ENCODE measurements at places on chromosomes 16 and 17.
A peak's percentile ranks its signal among the peaks of the same experiment; 100 is the strongest.

- DNase-seq, result no peak
These were observed 48.4 kb upstream of the DOC2B start for GRCh38 chr17:229709-230394.

DNA sequence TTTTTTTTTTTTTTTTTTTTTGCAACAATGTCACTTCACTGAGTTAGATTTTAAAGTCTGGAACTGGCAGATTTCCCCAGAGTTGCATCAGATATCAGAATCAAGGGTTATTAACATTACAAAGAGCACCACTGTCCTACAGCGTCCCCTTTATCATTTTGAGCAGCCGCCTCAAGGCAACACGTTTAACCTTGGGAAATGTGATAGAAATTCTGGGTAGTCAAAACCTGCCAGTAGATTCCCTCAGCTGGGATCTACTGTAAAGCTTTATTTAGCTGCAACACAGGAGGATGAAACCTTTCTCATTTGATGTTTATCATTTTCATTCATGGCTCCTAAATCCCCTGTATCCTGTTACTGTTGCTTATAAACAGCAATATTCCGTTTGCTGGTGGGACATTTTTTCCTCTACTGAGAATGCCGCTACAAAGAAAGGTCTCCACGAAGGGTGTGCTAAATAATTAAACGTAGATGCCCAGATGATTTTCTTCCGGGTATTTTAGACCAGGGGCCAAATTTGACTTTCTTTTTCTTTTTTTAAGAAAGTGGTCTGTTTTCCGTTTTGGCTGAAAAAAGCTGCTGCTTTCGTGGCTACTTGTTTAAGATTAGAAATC lies 436.1 kb upstream of the GOT2 start:
- DNase-seq, result no peak

GRCh38 chr17:7437950-7438614 lies 1.2 kb upstream of the FGF11 start:
- DNase-seq, result peak; percentile 36

DNA sequence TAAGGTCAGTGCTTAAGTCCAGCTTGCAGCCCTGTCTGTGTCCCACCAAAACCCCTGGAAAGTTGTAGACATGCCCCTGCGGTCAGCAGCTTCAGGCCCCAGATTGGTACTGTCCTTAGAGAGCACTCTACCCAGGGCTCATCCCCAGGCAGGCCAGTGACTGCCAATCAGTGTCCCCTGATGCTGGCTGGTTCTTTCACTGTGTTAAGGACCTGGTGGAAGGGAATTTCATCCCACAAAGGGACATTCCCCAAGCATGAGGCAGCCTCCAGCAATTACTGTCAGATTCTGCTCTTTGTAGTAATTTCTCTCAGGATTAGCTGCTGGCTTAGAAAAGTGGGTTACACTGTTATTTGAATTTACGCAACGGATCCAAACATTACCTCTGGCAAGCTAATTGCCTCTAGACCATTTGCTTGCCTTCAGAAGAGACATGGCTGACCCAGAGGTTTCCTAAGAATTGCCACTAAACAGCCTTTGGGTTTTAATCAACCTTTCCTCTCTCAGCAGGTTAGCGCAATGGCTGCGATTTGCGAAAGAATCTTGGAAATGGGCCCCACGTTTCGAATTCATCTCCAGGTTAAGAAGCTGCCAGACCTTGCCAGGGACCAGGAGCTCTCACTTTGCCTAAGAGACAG lies 5.9 kb downstream of the IRX6 start:
- DNase-seq, result no peak

DNA sequence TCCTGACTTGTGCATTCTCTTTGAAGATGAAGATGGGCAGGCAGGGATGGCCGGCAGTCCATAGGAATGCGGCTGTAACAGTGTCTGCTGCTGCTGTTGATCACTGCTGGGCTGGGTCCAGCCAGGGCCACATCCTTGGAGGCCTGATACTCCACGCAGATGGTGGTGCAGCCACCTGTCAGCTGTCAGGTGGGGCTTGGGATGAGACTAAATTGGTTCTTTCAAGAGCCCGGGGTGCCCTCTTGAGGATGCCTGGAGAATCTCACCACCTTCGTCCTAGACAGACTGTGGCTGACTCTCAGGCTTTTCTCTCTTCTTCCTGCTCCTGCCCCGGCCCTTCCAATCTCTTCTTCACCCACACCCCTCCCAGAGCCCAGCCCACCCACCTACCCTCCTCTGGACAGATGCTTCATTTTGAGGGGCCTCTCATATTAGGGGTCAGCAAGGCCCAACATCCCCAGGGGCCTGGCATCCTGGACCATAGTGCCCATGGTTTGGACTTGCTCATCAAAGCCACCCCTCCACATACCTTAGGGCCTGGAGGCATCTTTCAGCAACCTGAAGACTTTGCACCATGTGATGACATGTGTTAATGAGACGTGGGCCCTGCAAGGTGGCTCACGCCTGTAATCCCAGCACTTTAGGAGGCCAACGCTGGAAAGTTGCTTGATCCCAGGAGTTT lies 19.1 kb downstream of the OSBPL7 start:
- peak; percentile 20 for DNase-seq

GRCh38 chr17:59491353-59492090 lies 73.9 kb upstream of the DHX40 start:
- no peak for DNase-seq

DNA sequence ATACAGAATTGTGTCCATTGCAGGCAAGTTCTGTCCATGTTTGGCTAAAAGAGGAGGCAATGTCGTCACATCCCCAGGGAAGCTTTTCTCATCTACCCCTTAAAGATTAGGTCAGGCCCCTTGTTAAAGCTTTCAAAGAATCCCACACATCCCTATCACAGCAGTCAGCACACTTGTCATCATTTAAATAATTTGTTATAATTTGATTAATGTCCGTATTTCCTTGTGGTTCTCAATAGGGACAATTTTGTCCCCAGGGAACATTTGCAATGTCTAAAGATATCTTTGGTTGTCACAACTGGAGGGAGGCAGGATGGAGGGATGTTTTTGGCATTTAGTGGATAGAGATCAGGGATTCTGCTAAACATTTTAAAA lies 28.1 kb upstream of the NFAT5 start:
- DNase-seq, result no peak
